ENCODE measurements at places on chromosomes 5 and 9. TPM values are rescaled to one million over a fixed set of nuclear protein-coding genes. Genes with fewer than 3 reads are reported as not detected.

CENPH gene
- 29.8 TPM for polyA plus RNA-seq

SHISAL2B gene
- 7.4 TPM for polyA plus RNA-seq

DNA sequence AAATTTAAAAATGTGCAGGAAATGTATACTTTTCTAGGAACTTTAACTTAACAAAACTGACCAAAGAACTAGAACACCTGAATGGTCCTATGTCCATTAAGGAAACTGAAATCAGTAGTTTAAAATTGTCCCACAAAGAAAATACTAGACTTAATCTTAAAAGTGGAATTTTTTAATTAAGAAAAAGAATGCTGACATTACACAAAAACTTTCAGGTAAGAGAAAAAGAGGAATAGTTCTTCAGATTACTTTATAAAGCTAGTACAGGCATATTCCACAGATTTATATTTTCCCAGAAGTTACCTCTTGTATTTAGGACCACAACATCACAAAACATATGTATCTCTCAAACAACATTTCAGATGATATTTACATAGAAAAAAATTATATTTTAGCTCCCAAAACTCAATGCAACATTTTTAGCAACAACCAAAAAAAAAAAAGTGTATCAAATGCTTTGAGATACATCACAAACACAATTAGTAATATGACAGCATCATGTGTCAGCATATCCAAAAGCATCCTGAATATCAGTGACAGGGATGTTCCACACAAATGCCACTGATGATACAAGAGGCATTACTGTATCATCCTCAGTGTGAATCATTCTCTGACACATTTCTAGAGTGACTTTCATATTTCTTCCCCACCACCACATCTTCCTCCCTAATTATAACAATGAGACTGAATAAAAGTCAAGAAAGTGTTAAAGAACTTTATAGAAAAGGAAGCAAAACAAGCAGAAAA, 264.0 kb downstream of the EPB41L4A start:
- DNase-seq, result no peak

RASGEF1C gene
- polyA plus RNA-seq, result 0.09 TPM

DNA sequence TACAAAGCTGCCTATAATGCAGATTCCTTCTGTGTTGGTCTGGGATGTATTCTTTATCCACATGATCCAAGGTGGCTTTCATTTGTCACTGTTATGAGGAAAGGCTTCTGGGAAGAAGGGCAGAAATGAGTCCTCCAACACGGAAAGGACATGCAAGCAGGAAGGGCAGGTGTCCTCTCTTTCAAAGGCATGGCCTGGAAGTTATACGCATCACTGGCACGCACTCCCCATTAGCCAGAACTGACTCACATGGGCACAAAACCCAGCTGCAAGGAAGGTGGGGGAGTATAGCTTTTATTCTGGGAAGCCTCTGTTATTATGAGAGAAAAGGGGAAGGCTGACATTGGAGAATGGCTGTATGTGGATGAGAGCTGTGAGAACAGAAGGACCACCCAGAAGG, 141.3 kb upstream of the ZNF618 start:
- no peak for DNase-seq

SLC1A1 gene
- polyA plus RNA-seq, result 7.5 TPM

GRCh38 chr5:113194125-113194524, 217.5 kb downstream of the DCP2 start:
- DNase-seq, result no peak

DNA sequence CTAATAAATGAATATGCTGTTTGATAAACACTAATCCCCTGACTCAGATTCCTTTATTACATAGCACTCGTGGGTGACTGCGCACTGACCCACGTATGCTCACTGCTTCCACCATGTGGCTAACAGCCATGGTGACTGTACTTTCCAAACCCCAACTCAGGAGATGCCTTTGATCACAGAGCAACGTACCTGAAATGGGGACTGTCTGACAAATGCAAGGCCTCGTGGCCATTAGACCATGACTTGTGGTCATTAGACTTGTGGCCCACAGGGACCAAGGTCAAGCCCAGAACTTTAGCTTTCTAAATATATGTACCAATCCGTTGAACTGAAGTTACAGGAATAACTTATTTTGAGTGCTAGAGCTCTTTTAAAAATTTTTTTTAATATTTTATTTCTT, 46.6 kb downstream of the CYFIP2 start:
- no peak for DNase-seq

- no peak for DNase-seq
Observed at GRCh38 chr5:147983742-147984141, 77.4 kb upstream of the C5orf46 start.

DNA sequence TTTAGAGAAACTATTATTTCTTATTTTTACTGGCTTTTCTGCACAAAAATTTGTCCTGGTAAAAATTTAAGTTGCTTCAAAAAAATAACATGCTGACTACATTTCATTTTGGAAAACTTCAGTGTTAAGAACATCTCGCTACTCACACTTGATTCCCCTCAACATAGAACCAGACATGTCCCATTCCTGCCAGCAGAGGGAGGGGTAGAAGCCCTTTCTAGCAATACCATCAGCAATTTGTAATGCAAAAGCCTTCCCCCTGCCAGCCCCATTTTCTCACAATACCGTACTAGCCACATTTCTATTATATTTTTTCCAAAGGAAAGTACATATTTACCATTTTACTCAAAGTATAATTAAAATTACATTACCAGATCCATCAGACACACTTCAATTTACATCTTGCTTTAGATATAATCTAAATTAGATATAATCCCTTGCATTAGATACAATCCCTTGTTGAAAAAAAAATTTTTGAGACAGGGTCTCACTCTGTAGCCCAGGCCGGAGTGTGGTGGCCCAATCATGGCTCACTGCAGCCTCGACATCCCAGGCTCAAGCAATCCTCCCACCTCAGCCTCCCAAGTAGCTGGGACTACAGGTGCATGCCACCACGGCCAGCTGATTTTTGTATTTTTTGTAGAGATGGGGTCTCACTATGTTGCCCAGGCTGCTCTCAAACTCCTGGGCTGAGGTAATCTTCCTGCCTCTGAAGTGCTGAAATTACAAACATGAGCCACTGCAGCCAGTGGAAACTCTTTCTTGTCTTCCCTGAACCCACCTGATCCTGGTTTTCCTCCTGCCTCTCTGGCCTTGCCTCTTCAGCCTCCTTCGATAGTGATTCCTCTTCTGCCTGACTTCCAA, 39.6 kb upstream of the IDNK start:
- DNase-seq, result no peak

GRCh38 chr9:125409637-125410521, 148.3 kb downstream of the GAPVD1 start:
- DNase-seq, result no peak

DNA sequence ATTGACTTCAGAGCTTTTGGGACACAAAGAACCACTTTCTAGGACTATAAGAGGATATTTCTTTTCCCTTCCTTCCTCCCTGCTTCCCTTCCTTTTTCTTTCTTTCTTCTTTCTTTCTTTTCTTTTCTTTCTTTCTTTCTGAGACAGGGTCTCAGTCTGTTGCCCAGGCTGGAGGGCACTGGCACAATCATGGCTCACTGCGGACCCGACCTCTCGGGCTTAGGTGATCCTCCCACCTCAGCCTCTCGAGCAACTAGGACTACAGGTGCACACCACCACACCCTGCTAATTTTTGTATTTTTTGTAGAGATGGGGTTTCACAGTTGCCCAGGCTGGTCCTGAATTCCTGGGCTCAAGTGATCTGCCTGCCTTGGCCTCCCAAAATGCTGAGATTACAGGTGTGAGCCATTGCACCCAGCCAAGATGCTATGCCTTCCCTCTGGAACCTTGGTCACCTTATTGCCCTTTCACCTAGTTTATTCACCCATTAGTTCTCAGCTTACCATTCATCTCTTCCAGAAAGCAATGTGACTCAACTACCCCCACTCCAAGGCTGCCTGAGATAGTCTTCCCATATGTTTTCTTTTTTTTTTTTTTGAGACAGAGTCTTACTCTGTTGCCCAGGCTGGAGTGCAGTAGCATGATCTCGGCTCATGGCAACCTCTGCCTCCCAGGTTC, 10.1 kb downstream of the PLIN2 start:
- DNase-seq, result no peak

PCDHB13 gene
- polyA plus RNA-seq, result 6.9 TPM

DNA sequence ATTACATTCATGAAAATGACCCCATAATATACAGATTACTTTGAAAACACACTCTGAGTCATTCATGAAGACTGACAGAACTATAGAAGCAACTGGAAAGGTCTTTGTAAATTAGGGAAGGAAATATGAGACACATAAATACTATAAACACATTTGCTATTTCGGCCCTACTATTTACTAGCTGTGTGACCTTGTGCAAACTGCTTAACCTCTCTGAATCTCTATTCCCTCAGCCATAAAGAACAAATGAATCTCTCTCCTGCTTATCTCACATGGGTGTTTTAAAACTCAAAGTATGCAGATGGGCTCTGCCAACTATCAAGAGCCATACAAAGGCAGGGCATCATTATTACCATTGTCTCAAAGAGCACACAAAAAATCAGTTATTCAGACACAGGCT, 52.9 kb downstream of the APBA1 start:
- DNase-seq, result no peak

DNA sequence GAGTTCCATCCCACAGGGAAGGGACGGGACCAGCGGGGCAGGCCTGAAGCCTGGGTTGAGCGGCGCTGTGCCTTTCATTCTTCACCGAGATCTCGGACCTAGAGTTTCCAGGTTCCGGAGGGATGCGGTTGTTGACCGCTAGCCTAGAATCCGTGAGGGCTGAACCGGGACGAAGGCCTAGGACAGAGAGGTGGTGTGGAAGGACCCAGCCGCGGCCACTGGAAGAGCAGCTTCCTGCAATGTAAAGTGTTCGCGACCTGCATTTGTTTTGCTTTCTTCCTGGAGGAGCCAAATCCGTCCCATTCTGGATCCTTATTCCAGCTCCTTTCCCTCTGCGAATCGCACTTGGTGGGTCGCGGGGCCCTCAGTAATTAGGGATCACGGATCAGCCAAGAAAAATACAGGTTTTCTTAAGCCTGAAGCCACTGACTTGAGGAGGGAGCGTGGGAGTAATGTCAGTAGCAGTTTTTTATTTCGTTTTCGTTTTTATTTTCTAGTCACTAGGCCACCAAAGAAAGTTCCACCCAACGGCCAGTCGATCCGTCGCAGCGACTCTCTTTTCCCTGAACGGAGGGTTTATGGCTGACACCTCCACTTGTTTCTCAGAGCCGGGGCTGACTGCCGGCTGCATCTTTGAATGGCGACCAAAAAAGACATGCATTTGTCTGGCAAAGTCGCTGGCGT, 48.6 kb downstream of the ANXA2R start:
- DNase-seq, result no peak

DNA sequence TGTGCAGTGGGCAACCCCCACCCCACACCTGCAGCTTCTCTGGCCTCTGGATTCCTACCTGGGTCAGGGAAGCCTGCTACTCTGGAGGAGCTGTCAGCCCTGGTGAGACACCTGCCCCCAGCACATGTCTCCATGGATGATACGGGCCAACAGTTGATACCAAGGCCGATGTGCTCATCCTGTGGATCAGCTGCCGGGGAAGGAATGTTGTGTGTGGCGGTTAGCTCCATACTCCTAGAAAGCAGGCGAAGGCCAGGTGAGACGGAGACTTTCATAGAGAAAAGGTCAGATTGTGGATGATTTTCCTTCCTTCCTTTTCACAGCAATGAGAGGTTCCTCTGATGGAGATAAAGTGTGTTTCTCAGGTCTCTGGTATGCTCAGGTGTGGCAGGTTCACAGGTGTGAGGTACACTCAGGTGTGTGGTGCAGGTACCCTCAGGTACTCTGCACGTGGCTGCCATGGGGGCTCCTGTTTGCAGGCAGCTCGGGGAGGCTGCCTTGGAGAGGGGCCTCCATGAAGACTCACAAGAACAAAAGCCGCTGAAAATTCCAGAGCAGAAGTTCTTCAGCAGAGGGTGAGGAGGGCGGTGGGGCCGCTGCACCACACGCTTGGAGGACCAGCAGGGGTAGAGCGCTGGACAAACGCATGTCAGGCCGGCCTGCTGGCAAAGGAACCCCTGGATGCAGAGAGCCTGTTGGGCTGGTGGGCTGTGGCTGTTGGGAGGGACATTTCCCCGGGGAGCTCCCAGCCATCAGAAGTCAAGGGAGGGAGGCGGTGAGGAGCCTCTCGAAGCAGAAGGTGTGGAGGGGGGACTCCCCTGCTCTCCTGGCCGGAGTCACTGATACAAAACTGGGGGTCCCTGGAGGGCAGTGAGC, 5.1 kb upstream of the AHRR start:
- no peak for DNase-seq
